ENCODE measurements at places on chromosomes 7 and 10. TPM values are rescaled to one million over a fixed set of nuclear protein-coding genes. Genes with fewer than 3 reads are reported as not detected.

GRCh38 chr7:41732843-41733306 is 30.0 kb upstream of the INHBA start:
- H3K4me1 ChIP-seq = peaks cover 28% of the 10 kb centered on the region
- peaks cover 6% of the 10 kb centered on the region for H3K27me3 ChIP-seq
- no peak for DNase-seq
- H3K27ac ChIP-seq = no peak overlapping the region

DNA sequence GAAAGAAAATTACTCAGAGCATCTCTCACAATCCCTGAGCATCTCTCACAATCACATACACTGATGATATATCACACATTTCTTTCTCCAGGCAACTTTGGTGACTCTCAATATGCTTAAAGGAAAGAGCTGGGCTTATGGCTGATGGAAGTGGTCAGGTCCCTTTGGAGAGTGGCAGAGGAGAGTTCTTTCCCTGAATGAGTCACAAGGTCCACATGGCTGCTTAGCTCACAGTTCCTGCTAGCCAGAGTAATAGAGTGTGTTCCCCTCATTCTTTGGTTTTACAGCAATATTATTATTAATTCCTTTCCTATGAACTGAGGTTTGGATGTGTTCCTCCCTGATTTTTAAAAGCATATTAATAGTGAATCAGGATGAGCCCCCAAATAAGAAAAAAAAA is 287.4 kb downstream of the C7orf25 start:
- H3K4me1 ChIP-seq = peaks cover 20% of the 10 kb centered on the region
- no peak overlapping the region for H3K27ac ChIP-seq
- H3K4me3 ChIP-seq = no peak overlapping the region
- DNase-seq = no peak
- H3K36me3 ChIP-seq = no peaks in the 10 kb centered on the region

DNA sequence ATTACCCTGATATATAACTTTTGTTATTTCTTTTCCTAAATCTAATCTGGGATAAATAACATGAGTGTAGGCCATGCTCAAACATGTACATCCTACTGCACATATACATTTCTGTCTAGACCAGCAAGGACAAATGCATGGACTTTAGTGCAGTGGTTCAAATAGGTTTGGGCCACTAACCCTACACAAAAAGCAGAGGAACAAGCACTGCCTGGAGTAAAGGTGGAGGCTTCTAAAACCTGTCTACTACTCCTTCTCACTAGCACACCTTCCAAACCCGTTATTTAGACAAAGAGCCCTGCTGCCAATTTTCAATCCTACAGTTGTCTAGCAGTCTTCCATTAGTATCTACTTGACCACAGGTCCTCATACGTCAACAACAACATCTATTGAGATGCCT is 34.8 kb downstream of the SGCE start:
- no peaks in the 10 kb centered on the region for H3K27me3 ChIP-seq
- peaks cover 4% of the 10 kb centered on the region for H3K4me1 ChIP-seq

Gene NKX1-2
- total RNA-seq = not detected

Gene IGFBP1
- not detected for total RNA-seq

Gene SNCG
- 92.0 TPM for total RNA-seq

DNA sequence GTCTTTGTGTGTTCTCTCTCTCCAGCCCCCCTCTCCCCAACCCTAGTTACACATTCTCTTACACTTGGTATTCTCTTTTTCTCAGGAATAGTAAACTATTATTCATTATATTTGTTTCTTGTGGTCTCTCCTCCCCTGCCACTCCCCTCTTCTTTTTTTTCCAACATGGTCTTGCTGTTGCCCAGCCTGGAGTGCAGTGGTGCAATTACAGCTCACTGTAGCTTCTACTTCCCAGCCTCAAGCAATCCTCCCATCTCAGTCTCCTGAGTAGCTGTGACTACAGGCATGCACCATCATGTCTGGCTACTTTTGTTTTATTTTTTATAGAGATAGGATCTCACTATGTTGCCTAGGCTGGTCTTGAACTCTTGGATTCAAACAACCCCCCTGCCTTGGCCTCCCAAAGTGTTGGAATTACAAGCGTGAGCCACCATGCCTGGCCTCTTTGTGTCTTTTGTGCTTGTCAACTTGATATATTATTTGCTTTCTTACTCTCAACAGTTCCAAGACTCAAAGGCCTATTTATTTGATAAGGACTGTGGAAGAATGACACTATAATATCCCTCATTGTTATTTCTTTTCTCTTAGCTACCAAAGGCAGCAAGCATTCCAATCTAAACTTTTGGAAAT is 66.9 kb downstream of the MLLT10 start:
- no peak for DNase-seq
- H3K27me3 ChIP-seq = no peaks in the 10 kb centered on the region
- peaks cover 16% of the 10 kb centered on the region for H3K4me1 ChIP-seq
- H3K4me3 ChIP-seq = no peak overlapping the region

Data from mesothelial cell of epicardium (in vitro differentiated cells).